Activated CD8-positive, alpha-beta memory T cell treated with anti-CD3 and anti-CD28 coated beads, Interleukin-2, amount 50 U/mL, for 48 hours (primary cell): ENCODE measurements at places on chromosomes 5 and 9.

DNA sequence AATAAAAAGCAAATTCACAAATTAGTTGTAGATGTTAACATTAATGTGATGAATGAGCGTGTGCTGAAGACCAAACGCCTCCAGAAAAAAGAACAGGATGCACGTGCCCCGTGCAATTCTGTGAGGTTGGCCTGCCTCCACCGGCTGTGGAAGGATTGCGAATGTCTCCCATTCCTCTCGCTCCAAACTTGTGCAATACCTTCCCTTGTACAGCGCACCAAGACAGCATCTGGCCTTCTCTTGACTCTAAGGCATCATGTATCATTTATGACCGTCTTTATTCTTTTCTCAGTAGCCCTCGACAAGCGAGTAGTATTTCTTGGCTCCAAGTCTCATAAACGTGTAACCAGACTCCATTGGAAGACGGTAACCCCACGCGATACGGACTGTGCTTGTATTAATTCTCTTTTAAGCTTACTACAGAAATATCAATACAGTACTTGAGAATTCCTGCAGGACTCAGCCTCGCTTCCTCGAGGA lies 1.5 kb upstream of the TESK1 start:
- DNase-seq = no peak

GRCh38 chr5:103582364-103582763 lies 19.8 kb upstream of the NUDT12 start:
- DNase-seq = no peak

DNA sequence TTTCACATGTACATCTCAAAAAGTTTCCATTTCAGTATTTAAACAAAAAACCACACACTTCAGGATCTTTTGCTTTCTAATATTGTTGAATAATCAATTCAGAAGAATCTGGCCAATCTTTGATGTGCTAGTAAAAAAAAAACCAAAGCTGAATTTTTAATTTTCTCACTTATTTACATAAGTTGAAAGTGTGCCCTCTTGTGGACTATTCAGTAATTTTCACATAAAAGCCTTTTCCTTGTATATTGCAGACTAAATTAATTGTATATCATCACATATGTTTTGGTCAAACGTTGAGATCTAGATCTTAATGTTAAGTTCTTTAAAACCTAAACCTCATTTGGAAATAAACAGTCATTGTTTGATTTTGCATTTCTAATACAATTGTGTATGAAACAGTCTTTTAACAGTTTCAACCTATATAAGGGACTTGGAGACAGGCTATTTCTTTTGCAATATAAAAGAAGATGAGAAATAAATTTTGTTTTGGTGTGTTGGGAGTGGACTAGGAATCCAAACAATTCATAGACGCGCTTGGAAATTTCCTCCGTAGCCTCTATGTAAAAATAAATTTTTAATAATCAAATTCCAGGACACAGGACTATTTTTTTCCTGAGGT lies 68.1 kb downstream of the NIPBL start:
- DNase-seq = no peak

DNA sequence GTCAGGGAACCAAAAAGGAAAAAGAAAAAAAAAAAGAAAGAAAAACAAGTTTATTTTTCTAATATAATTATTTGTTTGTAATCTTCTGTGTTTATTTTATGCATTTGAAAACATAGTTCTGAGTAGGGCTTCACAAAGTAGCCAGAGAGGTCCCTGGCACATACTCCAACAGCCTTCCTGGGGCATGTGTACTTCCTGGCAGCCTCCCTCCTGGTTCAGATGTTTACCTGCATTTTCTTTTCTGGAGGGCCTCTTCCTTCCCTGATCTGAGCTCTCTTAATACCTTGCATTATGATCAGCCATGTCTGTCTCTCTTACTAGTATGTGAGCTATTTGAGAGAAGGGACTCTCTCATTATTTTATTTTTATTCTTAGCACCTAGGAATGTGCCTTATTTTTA lies 361.8 kb downstream of the KDM4C start:
- no peak for DNase-seq

- DNase-seq = no peak
These were observed 53.3 kb downstream of the AOPEP start for GRCh38 chr9:94779693-94780290.

DNA sequence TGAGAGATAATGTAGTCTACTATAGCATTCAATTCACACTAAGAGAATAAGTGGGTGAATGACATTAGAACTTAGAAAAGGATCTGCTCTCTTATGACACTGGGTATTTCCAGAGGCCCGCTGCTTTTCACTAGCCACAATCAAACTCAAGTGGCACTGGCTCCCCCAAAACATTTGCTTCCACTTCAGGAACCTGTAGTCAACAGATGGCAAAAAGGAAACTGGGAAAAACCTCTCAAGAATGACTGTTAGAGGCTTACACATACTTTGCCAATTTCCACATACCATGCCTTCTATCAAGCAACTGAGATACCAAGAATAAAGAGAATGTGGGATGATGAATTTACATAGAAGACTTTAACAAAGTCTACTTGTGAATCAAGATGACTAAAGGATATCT lies 11.2 kb downstream of the POC5 start:
- no peak for DNase-seq

GRCh38 chr5:129661366-129662035 lies 86.4 kb upstream of the MINAR2 start:
- no peak for DNase-seq

GRCh38 chr5:122030251-122030650 lies 47.8 kb downstream of the LOX start:
- no peak for DNase-seq
